ENCODE measurements at places on chromosomes 2 and 18.

- H3K36me3 ChIP-seq: peaks cover 3% of the 10 kb centered on the region
- H3K27ac ChIP-seq: no peak overlapping the region
- H3K4me3 ChIP-seq: peak overlapping the region; percentile 90
- H3K4me1 ChIP-seq: peaks cover 35% of the 10 kb centered on the region
Observed at GRCh38 chr2:199462347-199462955, 4.7 kb upstream of the SATB2 start.

- no peaks in the 10 kb centered on the region for H3K27me3 ChIP-seq
- H3K36me3 ChIP-seq: no peaks in the 10 kb centered on the region
- no peak overlapping the region for H3K4me3 ChIP-seq
Observed at GRCh38 chr2:101679801-101680487, 17.6 kb upstream of the MAP4K4 start.

DNA sequence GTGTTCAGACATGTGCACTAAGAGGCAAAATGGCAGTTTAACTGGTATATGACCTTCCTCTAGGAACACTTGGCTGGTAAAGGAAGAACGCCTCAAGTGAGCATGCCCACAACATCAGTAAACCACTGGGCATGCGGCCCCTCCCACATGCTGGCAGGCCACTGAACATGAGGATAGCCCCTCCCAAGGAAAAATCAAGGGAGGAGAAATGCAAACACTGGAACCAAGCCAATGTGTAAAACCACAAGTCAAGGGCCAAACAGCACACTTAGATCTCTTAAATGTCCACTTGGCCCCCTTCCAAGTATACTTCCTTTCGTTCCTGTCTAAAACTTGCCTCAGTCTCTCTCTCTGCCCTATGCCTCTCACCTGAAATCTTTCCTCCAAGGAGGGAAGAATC, 980.8 kb downstream of the TSN start:
- no peak overlapping the region for H3K4me3 ChIP-seq
- H3K27ac ChIP-seq: no peak overlapping the region
- no peaks in the 10 kb centered on the region for H3K36me3 ChIP-seq
- peaks cover 2% of the 10 kb centered on the region for H3K4me1 ChIP-seq
- no peaks in the 10 kb centered on the region for H3K27me3 ChIP-seq

GRCh38 chr2:131105950-131106801, 1.0 kb downstream of the PLEKHB2 start:
- peak overlapping the region; percentile 90 for H3K27ac ChIP-seq
- peak; percentile 80 for DNase-seq
- H3K27me3 ChIP-seq: no peaks in the 10 kb centered on the region
- peaks cover 4% of the 10 kb centered on the region for H3K36me3 ChIP-seq
- H3K4me3 ChIP-seq: peak overlapping the region; percentile 96

DNA sequence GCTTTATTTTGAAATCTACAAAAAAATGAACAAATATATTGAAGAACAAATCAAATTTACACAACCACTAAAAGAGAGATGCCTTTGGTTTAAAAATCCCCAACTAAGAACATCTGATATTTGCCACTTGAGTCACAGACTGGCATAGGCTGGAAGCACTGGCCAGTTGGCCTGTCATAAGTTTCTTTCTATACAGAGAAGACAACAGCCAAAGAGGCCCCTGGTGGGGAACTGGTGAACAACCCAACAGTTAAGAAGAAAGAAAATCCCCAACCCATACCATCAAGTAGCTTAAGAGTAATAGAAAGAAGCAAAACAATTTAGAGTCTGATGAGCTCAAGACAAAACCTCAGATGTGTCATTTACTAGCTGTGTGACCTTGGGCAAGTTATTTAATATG, 45.5 kb downstream of the OSR1 start:
- H3K4me3 ChIP-seq: no peak overlapping the region
- no peaks in the 10 kb centered on the region for H3K36me3 ChIP-seq
- H3K4me1 ChIP-seq: no peaks in the 10 kb centered on the region
- no peaks in the 10 kb centered on the region for H3K27me3 ChIP-seq

DNA sequence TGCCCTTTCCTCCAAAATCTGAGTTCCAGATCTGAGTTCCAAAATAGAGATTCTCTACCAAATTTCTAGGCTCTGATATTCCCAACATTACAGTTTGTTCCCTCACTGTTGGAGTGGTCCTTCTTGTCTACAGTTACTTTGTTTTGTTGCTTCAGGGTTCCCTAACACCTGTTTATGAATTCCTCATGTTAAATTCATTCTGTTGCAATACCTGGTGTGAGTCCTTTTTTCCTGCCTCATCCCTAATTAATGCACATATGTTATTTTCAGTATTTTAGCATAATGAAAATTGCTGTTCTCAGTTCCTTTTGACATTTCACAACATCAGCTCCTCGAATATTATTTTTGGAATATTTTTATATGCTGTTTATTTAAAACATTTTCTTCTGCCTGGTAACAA, 16.2 kb downstream of the SERPINB13 start:
- no peaks in the 10 kb centered on the region for H3K36me3 ChIP-seq
- H3K27me3 ChIP-seq: no peaks in the 10 kb centered on the region
- DNase-seq: no peak
- H3K27ac ChIP-seq: no peak overlapping the region
- no peak overlapping the region for H3K4me3 ChIP-seq

GRCh38 chr2:9001229-9001628, 2.3 kb downstream of the MBOAT2 start:
- no peaks in the 10 kb centered on the region for H3K27me3 ChIP-seq
- H3K4me3 ChIP-seq: no peak overlapping the region
- H3K4me1 ChIP-seq: no peaks in the 10 kb centered on the region
- no peaks in the 10 kb centered on the region for H3K36me3 ChIP-seq

DNA sequence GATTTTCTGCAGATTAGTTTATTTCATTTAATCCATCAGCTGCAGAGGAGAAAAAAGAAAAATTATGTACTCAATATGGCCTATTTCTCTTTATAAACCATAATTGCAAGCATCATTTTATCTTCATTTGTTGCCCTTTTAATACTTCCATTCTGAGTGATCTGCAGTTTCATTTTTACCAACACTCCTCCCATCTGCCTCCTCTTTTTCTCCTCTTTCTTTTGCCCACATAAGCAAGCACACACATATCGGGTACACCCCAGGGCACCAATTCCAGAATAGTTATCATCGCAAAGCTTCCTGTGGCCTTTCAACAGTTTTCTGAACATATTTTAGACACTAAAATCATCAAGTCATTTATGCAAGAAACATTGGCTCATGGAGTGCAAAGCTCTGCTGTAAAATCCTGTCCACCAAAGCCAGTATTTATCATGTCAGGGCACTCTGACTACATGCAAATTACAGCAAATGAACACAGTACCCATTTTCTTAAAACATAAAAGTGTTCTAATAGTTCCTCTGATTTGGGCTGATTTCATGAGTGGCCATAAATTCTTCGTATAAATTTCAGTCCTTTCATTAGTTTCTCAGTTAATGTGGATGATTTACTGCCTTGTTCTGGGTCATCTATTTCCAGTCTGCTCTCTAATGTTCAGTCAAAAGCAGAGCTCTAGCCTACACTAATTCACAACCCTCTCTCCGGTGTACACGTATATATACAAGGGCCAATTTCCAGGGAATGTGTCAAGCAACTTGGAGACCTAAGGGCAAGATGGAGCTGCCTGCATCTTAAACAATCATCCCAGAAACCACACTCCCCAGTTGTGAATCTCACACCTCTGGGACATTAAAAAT, 281.3 kb downstream of the STK39 start:
- DNase-seq: no peak
- H3K4me1 ChIP-seq: no peaks in the 10 kb centered on the region
- H3K36me3 ChIP-seq: peaks cover 8% of the 10 kb centered on the region
- no peak overlapping the region for H3K27ac ChIP-seq

DNA sequence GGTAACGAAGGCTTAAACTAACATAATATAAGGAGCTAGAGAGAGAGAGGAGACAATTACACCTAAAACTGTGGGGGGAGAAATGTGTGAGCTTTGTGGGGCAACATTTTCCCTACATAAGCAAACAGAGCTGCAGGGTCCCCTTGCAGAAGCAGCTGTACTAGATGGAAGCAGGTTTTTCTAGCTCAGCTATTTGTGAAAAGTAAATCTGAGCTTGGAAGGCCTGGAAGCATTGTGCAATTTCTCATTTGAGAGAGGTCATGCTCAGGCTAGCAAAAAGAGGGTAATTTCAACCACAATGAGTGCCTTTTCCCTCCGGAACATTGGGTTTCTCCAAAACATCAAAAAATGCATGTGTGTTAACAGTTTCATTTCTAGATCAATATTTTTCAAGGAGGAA, 130.0 kb downstream of the ARL4C start:
- H3K4me3 ChIP-seq: no peak overlapping the region
- H3K4me1 ChIP-seq: peaks cover 15% of the 10 kb centered on the region
- H3K27ac ChIP-seq: no peak overlapping the region
- DNase-seq: no peak
- H3K36me3 ChIP-seq: no peaks in the 10 kb centered on the region
- no peaks in the 10 kb centered on the region for H3K27me3 ChIP-seq

DNA sequence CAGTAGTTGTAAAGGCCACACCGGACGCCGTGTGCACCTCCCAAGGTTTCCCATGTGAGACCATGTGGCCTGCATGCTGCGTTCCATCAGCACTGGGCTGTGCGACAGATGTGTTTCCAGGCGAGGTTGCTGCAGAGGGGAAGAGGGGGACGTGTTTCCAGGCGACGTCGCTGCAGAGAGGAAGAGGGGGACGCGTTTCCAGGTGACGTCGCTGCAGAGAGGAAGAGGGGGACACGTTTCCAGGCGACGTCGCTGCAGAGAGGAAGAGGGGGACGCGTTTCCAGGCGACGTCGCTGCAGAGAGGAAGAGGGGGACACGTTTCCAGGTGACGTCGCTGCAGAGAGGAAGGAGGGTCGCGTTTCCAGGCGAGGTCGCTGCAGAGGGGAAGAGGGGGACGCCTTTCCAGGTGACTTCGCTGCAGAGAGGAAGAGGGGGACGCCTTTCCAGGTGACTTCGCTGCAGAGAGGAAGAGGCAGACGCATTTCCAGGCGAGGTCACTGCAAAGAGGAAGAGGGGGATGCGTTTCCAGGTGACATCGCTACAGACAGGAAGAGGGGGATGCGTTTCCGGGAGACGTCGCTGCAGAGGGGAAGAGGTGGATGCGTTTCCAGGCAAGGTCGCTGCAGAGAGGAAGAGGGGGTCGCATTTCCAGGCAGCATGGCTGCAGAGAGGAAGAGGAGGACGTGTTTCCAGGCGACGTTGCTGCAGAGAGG, 24.5 kb downstream of the NFATC1 start:
- H3K27me3 ChIP-seq: peaks cover 17% of the 10 kb centered on the region
- peaks cover 4% of the 10 kb centered on the region for H3K36me3 ChIP-seq
- H3K4me3 ChIP-seq: no peak overlapping the region
- H3K4me1 ChIP-seq: peaks cover 22% of the 10 kb centered on the region
- DNase-seq: no peak
